ENCODE measurements at places on chromosomes 3 and 15.

GRCh38 chr3:129628169-129628522 lies 21.7 kb upstream of the PLXND1 start:
- DNase-seq, result no peak

- DNase-seq, result no peak
These were observed 121.1 kb downstream of the TPRG1 start for GRCh38 chr3:189292667-189293484.

- DNase-seq, result peak; percentile 66
These were observed 47.1 kb downstream of the TFG start for GRCh38 chr3:100756441-100756840.

GRCh38 chr3:142033292-142033691 lies 116.1 kb downstream of the TFDP2 start:
- DNase-seq, result no peak

GRCh38 chr3:28348265-28348628 lies 274 bp upstream of the ZCWPW2 start:
- DNase-seq, result peak; percentile 77

DNA sequence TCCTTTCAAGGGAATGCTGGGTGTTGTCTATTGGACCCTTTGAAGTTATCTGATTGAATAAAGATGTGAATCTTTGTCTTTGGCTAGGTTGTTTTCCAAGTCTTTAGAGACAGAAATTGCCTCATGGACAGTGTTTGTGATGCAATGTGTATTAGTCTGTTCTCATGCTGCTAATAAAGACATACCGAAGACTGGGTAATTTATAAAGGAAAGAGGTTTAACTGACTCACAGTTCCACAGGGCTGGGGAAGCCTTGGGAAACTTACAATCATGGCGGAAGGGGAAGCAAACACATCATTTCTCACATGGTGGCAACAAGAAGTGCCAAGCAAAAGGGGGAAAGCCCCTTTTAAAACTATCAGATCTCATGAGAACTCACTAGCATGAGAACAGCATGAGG lies 88.8 kb upstream of the PLXND1 start:
- DNase-seq, result no peak
